ENCODE measurements at places on chromosomes 12 and 14. TPM values are rescaled to one million over a fixed set of nuclear protein-coding genes. Genes with fewer than 3 reads are reported as not detected.

DNA sequence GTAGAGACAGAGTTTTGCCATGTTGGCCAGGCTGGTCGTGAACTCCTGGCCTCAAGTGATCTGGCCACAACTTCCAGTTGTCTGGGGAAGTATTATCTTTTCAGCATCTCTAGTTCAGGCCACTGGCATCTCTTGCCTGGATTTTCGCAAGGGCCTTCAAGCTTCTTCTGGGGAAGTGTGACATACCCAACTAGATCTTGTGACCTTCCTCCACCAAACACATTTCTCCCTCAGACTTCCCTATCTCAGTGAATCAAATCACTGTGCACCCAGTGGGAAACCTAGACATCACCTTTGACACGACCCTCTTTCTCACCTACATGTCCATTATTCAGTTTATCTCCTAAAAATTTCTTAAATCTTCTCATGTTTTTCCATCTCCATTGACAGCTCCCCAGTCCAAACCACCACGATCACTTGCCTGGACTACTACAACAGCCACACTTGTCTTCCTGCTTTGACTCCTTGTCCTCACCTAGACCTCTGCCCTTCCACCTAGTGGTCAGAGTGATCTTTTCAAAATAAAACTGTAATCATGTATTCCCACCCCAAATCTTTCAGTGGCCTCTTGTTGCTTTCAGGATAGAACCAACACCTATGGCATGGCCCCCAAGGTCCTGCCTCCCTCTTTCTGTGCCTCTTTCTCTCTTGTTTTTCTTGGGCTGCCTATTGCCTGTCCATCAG lies 3.3 kb downstream of the EEF1AKMT3 start:
- no peak overlapping the region for H3K4me3 ChIP-seq
- no peak for DNase-seq
- no peaks in the 10 kb centered on the region for H3K36me3 ChIP-seq
- no peaks in the 10 kb centered on the region for H3K4me1 ChIP-seq
- H3K27ac ChIP-seq = no peak overlapping the region

- H3K27me3 ChIP-seq = no peaks in the 10 kb centered on the region
- H3K4me1 ChIP-seq = no peaks in the 10 kb centered on the region
- H3K4me3 ChIP-seq = no peak overlapping the region
- H3K27ac ChIP-seq = no peak overlapping the region
- no peak for DNase-seq
- H3K36me3 ChIP-seq = no peaks in the 10 kb centered on the region
These were observed 238.3 kb upstream of the PWP1 start for GRCh38 chr12:107447336-107447735.

NINJ2 gene
- 8.4 TPM for total RNA-seq

DNA sequence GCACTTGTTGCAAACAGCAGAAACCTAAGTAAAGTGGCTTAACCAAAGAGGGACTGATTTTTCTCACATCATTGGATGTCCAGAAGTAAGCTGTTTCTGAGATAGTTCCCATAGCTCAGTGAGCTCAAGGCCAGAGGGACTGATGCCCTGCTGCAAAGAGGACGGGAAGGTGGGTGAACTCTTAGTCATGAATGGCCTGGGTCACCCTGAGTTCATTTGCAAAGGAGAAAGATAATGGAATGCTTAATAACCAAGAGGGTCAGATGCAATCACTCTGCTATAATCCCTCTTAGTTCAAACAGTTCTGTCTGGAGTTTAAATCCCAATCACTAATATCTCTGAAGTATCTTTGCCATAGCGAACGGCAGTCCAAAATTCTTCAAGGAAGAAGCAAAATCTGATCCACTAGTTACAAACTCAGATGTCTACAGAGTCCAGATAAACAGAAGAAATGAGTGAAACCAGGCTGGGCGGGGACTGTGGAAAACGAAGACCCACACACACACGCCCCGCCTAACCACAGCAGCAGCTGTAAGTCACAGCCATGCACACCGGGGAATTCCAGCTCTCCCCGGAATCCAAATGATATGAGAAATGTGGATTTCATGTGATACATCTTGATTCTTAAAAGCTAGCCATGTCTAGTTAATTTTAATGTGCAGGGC lies 289.5 kb downstream of the TMEM132D start:
- no peaks in the 10 kb centered on the region for H3K36me3 ChIP-seq
- no peak for DNase-seq
- H3K27me3 ChIP-seq = no peaks in the 10 kb centered on the region
- H3K27ac ChIP-seq = no peak overlapping the region
- H3K4me3 ChIP-seq = no peak overlapping the region

- H3K4me3 ChIP-seq = no peak overlapping the region
- H3K27me3 ChIP-seq = peaks cover 42% of the 10 kb centered on the region
- DNase-seq = no peak
- no peak overlapping the region for H3K27ac ChIP-seq
These were observed 59.0 kb upstream of the DLK1 start for GRCh38 chr14:100667656-100668055.

- no peak overlapping the region for H3K4me3 ChIP-seq
- no peak for DNase-seq
- H3K36me3 ChIP-seq = no peaks in the 10 kb centered on the region
- peaks cover 5% of the 10 kb centered on the region for H3K4me1 ChIP-seq
These were observed 8.1 kb upstream of the SLC15A5 start for GRCh38 chr12:16285586-16285985.

- H3K4me3 ChIP-seq = no peak overlapping the region
- no peak overlapping the region for H3K27ac ChIP-seq
- H3K27me3 ChIP-seq = no peaks in the 10 kb centered on the region
- no peaks in the 10 kb centered on the region for H3K4me1 ChIP-seq
- H3K36me3 ChIP-seq = no peaks in the 10 kb centered on the region
These were observed 131.2 kb upstream of the MED13L start for GRCh38 chr12:116408489-116409250.

- no peaks in the 10 kb centered on the region for H3K36me3 ChIP-seq
- H3K4me1 ChIP-seq = no peaks in the 10 kb centered on the region
- no peak overlapping the region for H3K4me3 ChIP-seq
- H3K27ac ChIP-seq = no peak overlapping the region
- no peak for DNase-seq
These were observed 47.9 kb downstream of the RPH3A start for GRCh38 chr12:112839386-112839972.

DNA sequence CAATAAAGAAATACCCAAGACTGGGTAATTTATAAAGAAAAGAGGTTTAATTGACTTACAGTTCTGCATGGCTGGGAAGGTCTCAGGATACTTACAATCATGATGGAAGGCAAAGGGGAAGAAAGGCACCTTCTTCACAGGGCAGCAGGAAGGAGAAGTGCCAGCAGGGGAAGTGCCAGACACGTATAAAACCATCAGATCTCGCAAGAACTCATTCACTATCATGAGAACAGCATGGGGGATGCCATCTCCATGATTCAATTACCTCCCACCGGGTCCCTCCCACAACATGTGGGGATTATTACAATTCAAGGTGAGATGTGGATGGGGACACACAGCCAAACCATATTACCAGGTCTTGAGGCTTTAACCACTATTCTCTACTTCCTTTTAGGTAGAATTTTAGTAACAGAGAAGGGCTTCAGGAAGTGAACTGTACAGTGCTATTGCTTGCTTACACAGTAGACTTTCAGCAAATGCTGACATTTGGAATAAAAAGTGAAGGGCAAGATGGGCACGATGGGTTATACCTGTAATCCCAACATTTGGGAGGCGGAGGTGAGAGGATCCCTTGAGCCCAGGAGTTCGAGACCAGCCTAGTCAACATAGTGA lies 40.8 kb upstream of the OR4E1 start:
- no peak overlapping the region for H3K27ac ChIP-seq
- DNase-seq = no peak
- no peaks in the 10 kb centered on the region for H3K27me3 ChIP-seq
- no peak overlapping the region for H3K4me3 ChIP-seq

HPD gene
- total RNA-seq = not detected

CLECL1 gene
- total RNA-seq = not detected

DNA sequence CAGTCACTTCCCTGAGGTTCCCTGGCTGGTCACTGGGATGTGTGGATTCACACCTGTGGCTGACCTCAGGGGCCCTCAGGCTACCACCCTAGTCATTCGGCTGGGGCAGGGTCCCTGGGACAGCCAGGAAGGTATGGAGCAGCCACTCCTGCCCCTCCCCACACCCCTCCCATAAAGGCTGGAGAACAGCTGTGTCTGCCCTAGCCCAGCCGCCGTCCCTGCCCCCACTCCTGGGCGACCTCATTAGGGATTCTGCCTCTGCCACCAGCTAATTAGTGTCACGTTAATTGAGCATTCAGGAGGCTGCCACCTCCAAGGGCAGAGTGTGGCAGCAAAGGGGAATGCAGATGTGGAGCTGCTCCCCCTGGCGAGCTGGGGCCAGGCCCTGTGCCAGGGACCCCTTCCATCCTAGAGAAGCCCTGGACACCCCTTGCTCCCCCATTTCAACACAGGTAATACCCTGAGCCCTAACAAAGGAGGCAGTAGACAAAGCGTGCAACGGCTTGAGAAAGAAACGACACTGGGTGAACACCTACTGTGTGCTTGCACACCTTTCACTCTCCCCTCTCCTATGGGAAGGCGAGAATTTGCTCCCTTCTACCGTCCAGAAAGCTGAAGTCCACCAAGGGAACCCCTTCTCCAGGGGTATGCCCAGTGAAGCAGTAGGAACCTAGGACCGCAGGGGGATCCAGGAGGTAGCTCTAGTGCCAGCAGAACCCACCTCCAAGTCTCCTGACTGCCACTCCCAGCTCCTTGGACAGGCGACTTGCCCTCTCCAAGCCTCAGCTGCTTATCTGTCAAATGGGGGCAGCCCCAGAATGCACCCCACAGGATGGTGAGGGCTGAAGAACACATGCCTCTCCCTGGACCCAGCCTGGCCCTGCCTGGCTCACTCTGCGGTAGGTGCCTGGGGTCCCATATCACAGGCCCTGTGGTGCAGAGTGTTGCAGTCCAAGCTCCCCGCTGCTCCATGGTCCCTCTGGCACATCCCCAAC lies 45.1 kb downstream of the FAM222A start:
- no peak overlapping the region for H3K4me3 ChIP-seq
- H3K27me3 ChIP-seq = peaks cover 4% of the 10 kb centered on the region
- peaks cover 28% of the 10 kb centered on the region for H3K4me1 ChIP-seq
- no peak overlapping the region for H3K27ac ChIP-seq

DNA sequence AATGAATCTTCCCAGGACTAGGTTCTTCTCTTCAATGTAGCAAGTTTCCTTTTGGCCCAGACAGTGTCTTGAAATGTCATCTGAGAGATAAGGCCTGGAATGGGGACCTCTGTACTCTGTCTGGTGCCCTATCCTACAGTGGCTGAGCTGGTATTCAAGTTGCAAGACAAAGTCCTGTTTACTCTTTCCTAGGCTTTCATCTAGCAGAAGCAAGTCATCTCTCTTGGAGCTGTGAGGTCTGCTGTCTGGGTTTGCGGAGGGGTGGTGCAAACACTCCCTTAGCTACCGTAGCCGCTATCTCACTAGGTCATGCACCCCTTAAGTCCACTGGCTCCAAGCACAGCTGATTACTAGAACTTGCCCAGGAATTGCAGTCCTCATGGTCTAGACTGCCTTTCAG lies 149.7 kb upstream of the SLC16A7 start:
- H3K27me3 ChIP-seq = no peaks in the 10 kb centered on the region
- no peak for DNase-seq
- no peak overlapping the region for H3K27ac ChIP-seq

- H3K4me3 ChIP-seq = no peak overlapping the region
- H3K4me1 ChIP-seq = no peaks in the 10 kb centered on the region
- DNase-seq = no peak
- no peaks in the 10 kb centered on the region for H3K36me3 ChIP-seq
These were observed 291.8 kb upstream of the G2E3 start for GRCh38 chr14:30267141-30267540.

DNA sequence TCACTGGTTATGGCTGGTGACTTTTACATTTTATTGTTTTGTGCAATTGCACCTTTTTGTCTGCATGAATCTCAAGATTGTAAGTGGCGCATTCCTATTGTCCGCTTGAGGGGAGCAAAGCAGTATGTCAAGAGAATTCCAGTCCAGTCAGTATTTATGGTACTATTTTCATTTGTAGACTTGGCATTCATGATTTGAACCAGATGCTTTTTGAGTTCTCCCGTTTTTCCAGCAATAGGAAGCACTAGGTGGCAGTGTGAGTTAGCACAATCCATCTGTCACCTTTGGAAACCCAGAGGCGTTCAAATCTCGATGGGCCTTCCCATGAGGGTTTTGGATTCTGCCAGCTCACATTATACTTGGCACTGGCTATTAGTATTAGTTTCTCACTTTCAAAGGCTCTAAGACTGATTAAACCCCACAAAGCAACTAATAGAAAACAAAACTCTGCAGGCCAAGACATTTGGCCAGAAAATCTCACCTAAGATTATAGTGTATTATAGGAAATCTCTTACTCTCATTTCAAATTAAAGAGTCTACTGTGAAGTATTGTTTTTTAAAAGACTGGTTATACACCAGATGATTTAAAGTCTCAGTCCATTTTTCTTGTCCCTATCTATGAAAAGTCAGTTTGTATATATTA lies 2.2 kb downstream of the DACT1 start:
- peaks cover 30% of the 10 kb centered on the region for H3K36me3 ChIP-seq
- H3K4me3 ChIP-seq = peak overlapping the region; percentile 84
- DNase-seq = no peak
- peak overlapping the region; percentile 94 for H3K27ac ChIP-seq

- no peak overlapping the region for H3K4me3 ChIP-seq
- DNase-seq = no peak
- no peaks in the 10 kb centered on the region for H3K36me3 ChIP-seq
- peaks cover 5% of the 10 kb centered on the region for H3K4me1 ChIP-seq
These were observed 60.4 kb upstream of the METAP2 start for GRCh38 chr12:95413576-95413975.

- H3K4me3 ChIP-seq = no peak overlapping the region
- H3K4me1 ChIP-seq = peaks cover 3% of the 10 kb centered on the region
- H3K27ac ChIP-seq = no peak overlapping the region
- no peak for DNase-seq
- no peaks in the 10 kb centered on the region for H3K27me3 ChIP-seq
These were observed 96.8 kb downstream of the MYRFL start for GRCh38 chr12:69921831-69922230.

REP15 gene
- not detected for total RNA-seq

MYO1A gene
- 0.30 TPM for total RNA-seq

GRCh38 chr12:87107270-87107669 lies 851.1 kb upstream of the MGAT4C start:
- H3K4me1 ChIP-seq = no peaks in the 10 kb centered on the region
- DNase-seq = no peak
- H3K27ac ChIP-seq = no peak overlapping the region
- no peaks in the 10 kb centered on the region for H3K27me3 ChIP-seq
- no peaks in the 10 kb centered on the region for H3K36me3 ChIP-seq

GPRC5D gene
- total RNA-seq = not detected

WSCD2 gene
- total RNA-seq = 4.2 TPM

HOXC9 gene
- total RNA-seq = 6.7 TPM

LRRC43 gene
- 1.3 TPM for total RNA-seq

NOS1 gene
- total RNA-seq = 31.0 TPM

DNA sequence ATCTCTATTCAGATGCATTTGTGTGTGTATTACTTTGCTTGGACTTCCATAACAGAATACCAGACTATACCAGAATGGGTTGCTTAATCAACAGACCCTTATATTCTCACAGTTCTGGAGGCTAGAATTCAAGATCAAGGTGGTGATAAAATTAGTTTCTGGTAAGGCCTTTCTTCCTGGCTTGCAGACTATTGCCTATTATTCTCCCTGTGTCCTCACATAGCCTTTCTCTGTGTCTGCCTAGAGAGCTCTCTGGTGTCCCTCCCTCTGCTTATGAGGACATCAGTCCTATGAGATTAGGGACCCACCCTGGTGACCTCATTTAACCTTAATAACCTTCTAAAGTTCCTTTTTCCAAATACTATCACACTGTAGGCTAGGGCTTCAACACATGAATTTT lies 106.0 kb downstream of the FAR2 start:
- H3K4me3 ChIP-seq = no peak overlapping the region
- H3K36me3 ChIP-seq = no peaks in the 10 kb centered on the region
- H3K27ac ChIP-seq = no peak overlapping the region
- no peaks in the 10 kb centered on the region for H3K4me1 ChIP-seq
- no peaks in the 10 kb centered on the region for H3K27me3 ChIP-seq
- DNase-seq = no peak
